Thyroid gland (tissue), 4 donors: ENCODE measurements at places on chromosomes 12 and 14. TPM values are rescaled to one million over a fixed set of nuclear protein-coding genes. Genes with fewer than 3 reads are reported as not detected.

Gene DAO
- not detected for total RNA-seq

Gene CBLN3
- 1.7 TPM for total RNA-seq

Gene METTL25
- total RNA-seq: 58.4 TPM

Gene COCH
- total RNA-seq: 0.40 TPM

Gene PRH2
- total RNA-seq: not detected
